ENCODE measurements at places on chromosomes 13 and 19.

DNA sequence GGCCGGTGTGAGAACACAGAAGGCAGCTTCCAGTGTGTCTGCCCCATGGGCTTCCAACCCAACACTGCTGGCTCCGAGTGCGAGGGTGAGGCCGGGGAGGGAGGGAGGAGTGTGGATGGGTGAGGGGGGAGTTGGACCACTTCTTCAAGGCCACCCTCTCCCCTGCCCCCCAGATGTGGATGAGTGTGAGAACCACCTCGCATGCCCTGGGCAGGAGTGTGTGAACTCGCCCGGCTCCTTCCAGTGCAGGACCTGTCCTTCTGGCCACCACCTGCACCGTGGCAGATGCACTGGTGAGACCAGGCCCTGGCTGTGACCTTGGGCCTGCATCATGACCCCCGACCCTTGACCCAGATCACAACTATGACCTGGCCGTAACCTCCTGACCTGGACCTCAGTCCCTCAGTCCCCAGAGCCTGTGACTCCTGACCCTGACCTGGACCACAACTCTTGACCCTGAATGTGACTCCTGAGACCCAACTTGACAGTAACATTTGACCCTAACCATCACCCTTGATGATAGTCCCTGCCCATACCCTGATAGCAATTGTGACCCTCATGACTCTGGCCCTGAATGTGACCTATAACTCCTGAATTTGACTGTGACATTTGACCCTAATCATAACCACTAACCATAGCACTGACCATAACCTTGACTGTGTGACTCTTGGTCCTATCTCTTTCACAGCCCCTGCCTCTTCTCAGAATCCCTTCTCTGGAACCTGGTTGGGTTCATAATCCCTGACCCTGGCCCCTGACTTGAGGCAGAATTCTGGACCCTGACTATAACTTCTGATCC is 10.9 kb downstream of the LTBP4 start:
- no peak for DNase-seq

DNA sequence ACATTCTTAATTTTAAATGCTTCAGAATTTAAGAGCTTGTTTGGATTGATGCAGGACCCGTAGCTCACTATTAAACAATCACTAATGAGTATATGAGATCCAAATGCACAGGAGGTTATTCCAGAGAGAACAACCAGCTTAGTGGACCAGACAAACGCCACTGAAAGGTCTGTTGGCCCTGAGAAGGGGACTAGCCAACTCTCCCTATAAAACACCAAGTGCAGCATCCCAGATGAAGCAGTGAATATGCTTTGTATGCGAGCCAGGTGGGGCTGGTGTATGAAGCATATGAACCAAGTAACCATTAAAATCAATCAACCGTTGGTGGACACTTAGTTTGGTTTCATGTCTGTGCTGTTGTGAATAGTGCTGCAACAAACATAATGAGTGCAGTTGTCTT is 9.8 kb upstream of the LILRB1 start:
- DNase-seq = no peak

DNA sequence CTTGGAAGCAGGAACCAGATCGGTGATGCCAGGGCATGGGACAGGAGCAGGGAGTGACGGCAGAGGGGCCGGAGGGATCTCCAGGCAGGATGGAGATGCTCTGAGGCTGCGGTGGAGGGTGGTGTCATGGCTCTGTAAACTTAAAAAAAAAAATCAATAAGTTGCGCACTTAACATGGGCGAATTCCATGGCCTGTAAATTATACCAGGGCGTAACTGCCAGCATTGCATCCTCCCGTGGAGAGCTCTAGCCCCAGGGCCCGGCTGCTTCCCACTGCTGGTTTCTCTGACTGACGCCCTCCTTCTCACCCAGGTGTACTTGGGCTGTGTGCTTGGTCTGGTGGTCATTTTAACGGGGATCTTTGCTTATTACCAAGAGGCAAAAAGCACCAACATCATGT is 8.7 kb downstream of the ATP12A start:
- no peak for DNase-seq

- no peak for DNase-seq
Observed at GRCh38 chr13:21361123-21361522, 98.0 kb downstream of the ZDHHC20 start.

DNA sequence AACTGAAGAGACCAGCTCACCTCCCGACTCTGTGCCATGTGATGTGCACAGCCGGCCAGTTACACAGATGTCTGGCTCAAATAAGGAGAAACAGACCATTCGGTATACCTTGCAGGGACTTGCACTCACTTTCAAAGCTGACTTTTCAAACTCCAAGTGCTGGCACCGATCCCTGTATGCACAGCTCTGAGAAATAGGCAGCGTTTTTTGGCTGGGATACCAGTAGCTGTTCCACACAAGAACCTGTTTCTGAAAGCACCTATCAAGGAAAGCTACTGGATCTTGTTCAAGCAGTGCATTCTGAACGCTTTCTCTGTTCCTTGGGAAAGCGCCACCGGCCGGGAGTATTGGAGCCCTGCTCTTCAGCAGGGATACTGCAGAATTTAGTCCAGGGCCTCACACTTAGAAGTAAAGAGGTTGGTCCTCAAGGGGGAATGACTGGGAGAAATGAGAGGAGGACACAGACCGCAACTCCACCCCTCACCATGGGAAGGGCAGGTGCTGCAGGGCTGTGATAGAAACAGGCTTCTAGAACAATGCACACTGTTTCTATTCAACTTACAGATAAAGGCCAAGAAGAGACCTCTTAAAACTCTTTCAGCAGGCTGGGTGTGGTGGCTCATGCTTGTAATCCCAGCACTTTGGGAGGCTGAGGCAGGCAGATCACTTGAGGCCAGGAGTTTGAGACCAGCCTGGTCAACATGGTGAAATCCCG is 53.6 kb upstream of the PABPC3 start:
- no peak for DNase-seq

DNA sequence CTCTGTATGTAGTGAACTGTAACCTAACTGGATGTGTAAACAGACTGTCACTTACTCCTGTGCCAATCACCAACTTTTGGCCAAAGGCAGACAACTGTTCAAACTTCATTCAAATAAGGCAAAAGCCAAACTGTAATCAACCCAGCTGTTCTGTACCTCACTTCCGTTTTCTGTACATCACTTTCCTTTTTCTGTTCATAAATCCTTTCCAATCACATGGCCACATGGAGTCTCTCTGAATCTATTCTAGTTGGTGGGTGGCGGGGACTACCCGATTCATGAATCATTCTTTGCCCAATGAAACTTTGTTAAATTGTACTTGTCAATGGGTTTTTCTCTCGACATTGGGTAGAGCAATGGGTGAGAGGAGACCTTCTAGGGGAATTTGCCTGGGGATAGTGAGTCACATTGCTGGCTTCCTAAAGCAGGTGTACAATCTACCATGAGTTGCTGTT is 178.3 kb upstream of the RFC3 start:
- no peak for DNase-seq

DNA sequence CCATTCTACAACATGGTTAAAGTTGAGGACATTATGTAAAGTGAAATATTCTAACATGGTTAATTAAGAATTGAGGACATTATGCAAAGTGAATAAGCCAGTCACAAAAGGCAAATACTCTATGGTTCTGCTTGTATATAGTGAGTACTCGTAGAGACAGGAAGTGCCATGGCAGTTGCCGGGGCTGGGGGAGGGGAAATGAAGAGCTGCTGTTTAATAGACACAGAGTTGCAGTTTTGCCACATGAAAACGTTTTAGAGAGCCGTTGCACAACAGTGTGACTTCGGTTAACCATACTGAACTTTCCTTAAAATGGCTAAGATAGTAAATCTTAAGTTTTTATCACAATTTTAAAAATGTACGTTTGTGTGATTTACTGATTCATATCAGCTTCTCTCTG is 176.9 kb downstream of the SHISA2 start:
- DNase-seq = no peak

GRCh38 chr13:88862095-88862620 is 1191.0 kb downstream of the SLITRK5 start:
- no peak for DNase-seq

DNA sequence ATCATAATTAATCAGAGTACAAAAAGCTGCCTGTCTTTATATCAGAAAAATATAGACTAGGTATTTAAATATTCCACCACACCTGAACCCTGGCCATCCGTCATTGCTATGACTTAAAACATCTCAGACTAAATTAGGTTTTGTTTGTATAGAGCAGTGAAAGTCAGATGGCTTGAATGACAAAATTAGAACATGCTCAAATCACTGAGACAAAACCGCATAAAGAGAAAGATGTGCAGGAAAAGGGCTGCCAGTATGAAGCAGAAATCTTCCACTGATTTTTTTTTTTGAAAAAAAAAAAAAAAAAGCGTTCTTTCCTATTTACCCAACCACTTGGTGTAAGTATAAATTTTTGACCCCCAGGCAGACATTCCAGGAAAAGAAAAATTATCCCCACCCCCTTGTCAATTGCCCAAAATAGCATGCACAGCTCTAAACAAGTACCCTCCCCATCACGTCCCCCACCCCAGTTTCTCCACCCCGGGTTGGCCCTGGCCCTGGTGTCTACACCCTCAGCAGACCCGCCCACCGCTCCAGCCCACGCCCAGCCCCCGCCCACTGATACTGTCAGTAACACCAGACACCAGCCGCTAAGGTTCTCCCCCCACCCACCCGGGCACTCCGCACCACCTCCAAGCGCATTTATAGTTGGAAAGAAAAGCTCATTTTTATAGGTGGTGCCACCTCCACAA is 118.6 kb downstream of the URI1 start:
- no peak for DNase-seq

DNA sequence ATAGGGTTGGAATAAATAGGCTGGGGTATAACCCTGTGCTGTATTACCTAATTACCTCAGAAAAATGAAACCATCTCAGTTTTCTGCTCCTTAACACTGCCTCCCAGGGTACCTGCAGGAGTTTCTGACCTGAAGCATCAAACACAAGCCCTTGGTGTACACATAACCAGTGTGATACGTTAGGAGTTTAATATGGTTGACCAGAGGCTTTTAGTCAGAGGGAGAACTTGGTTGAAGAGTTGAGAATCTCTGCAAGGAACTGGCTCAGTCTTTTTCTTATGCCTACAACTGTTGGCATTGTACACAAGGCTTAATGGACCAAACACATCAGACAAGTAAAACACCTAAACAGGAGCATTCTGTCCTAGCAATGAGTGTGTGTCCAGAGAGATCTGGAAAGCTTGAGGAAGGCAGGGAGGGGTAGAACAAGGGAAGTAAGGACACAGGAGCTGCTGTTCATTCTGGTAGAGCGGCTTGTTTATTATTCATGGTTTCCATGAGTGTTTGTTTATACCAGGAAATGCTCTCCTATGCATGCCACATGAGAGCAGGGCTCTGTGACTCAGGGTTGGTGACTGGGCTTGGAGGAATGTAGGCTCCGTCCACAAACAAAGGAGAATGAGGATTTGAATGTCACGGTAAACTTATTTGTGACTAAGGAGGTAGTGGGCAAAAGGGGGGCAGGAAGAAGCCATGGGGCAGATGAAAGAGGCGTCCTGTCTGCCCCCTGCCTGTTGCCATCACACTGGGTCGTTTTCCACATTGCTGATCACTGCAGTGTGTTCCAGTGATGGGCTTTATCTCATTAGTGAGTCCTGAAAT is 11.9 kb upstream of the SPATA13 start:
- DNase-seq = peak; percentile 52

DNA sequence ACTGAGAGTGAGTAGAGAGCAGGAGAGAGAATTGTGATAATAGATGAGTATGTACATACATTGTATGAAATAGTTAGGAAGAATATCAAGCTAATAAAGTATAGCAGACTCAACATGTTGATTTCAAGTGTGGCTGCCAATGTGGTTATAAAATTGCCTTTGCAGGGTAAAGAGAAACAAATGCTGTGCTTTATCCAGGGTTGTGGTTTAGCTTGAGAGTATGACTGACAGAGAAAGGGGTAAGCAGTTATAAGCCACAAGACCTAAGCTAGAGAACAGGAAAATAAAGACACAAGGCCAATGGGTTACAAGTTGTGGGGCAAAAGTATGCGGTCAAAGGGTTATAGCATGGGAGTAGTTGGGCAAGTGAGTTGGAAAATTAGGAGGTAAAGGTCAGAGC is 1217.5 kb downstream of the DIAPH3 start:
- DNase-seq = no peak

DNA sequence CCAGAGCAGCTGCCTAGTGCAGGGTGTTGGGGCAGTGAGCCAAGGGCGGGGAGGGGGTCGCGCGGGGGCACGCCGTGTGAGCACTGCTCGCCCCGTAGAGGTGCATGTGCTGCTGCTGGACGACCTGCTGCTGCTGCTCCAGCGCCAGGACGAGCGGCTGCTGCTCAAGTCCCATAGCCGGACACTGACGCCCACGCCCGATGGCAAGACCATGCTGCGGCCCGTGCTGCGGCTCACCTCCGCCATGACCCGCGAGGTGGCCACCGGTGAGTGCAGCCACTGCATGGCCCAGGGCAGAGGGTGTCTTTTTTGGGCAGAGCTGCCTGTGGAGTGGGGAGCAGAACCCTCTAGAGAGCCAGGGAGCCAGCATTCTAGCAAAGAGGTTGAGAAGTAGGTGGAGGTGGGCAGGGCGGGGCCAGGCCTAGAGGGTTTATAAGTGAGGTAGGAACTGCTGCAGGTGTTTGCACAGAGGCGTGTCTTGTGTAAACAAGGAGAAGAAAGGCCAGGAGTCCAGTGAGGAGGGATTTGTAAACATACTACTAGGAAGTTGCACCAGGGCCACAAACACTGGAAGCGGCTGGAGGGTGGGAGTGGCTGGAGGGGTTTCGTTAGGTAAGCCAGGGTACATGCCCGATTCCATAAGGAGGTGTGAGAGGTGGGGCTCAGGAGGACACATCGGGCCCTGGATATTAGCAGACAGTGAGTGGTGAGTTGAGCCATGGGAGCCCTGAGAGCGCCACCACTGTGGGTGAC is 21.3 kb downstream of the ARHGEF1 start:
- peak; percentile 78 for DNase-seq

- DNase-seq = peak; percentile 80
Observed at GRCh38 chr19:20321139-20321763, 154.2 kb downstream of the ZNF486 start.

DNA sequence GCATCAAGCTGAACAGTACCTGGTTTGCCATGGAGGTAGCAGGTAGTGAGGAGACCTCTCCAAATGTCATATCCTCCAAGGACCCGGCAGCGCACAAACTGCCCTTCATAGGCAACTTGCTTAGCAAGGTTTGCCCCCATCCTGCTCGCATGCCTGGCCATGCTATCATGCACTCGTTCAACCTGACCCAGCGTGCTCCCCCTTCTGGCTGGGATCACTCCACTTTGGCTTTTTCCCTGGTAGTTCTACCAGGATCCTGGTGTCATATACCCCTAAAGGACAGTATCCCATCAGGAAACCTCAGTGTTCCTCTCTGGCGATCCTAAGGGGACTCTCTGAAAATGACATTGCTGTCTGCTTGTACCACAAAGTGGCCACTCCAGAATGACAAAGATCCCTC is 38.6 kb upstream of the ZNF30 start:
- DNase-seq = no peak

DNA sequence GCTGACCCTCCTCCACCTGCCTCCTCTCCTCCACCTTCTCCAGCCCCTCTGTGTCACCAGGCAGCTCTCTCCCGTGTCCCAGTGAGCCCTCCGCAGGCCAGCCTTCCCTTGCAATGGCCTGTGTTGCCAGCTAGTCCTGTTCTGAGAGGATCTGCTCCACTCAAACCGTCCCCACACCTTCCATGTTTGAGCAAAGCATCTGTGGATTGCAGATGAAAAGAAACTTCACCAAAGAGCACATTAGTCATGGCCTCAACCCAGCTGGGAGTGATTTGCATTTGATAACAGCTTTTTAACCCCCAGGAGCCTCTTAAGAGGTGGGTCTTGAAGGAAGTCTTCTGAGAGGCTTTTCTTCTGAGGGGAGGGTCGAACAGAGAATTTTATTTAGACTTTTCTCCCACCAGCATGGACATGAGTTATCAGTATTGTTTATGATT is 72.8 kb downstream of the COL4A2 start:
- no peak for DNase-seq

GRCh38 chr13:47917022-47917574 is 84.0 kb downstream of the SUCLA2 start:
- DNase-seq = peak; percentile 12

All from T47D (cell line).